CD4-positive, alpha-beta T cell treated with Interleukin-12 subunit alpha and Interleukin-12 subunit beta, for 1 hour (primary cell): ENCODE measurements at places on chromosomes 3 and 15.

DNA sequence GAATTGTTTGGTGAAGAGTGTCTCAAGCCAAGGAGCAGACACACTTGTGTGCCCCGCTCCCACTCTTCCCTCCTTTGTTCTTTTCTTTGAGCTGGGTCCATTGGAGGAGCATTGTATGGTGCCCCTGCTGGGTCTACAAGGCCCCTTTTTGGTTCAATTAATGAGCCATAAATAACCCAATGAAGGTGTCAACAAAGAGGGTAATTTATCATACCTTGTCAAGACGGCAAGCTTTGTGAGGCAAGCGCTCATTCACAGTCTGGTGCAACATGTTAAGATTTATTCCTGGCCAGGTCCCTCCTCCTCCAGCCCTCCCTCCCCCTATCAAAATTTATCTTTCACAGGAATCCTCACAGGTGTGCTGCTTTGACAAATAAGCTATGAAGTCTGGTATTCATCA, 300.1 kb downstream of the RORA start:
- DNase-seq = no peak

DNA sequence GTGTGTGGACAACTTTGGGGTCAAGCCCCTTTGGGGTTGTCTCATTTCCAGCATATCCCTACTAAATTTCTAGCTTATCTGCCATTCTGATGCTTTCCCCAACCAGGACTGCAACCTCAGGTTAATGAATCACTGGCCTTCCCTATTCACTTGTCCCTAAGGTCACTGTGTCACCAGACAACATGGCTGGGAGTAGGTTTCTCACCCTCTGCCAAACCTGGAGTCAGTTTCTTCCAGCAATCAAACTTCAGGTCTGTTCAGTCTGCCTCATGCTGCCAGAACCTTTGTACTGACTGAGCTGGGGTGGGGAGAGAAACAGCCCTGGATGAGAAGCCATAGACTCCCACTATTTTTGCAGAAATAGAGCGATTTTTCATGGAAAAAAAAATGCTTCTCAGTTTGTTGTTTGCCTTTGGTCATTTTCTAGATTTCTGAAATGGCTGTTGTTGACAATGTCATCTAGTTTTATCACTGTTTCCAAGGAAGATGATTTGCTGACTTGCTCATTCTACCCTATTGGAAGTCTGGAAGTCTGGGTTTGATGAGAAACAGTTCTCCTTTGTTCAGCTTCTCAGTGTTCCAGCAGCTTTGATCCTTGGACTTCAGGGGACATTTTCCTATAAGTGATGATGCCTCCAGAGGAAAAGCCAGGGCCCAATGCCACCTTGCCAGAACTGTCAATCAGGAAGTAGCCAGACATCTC, 74.8 kb upstream of the IL12A start:
- no peak for DNase-seq

DNA sequence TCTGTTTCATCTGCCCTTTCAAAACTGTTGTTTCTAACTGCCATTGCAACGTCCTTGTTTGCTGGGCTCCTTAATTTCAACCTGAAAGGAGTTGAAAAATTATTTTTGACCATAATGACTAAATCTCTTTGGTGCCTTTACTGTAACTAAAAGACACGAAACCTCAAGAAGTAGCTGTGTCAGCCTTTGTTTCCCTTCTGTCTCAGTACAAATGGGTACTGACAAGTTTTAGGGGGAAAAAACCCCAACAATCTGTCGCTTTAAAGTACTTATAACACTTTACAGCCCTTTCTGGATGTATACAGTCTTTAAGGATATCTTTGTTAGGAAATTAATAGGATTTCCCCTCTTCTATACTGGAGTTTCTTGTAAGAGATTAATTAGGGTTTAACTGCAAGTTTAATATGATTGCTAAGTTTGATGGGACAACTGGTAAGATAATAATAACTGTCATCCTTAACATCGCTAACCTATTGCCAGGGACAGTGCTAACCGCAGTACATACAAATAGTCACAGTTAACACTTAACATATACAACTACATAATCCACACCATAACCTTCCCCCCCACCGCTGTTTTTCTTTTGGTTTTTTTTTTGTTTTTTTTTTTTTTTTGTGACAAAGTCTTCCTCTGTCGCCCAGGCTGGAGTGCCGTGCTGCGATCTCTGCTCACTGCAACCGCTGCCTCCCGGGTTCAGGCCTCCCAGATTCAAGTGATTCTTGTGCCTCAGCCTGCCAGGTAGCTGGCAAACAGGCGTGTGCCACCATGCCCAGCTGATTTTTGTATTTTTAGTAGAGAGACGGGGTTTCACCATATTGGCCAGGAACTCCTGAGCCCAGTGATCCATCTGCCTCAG, 1.7 kb downstream of the GXYLT2 start:
- no peak for DNase-seq

- DNase-seq = no peak
These were observed 67.8 kb downstream of the OPA1 start for GRCh38 chr3:193660698-193661411.

DNA sequence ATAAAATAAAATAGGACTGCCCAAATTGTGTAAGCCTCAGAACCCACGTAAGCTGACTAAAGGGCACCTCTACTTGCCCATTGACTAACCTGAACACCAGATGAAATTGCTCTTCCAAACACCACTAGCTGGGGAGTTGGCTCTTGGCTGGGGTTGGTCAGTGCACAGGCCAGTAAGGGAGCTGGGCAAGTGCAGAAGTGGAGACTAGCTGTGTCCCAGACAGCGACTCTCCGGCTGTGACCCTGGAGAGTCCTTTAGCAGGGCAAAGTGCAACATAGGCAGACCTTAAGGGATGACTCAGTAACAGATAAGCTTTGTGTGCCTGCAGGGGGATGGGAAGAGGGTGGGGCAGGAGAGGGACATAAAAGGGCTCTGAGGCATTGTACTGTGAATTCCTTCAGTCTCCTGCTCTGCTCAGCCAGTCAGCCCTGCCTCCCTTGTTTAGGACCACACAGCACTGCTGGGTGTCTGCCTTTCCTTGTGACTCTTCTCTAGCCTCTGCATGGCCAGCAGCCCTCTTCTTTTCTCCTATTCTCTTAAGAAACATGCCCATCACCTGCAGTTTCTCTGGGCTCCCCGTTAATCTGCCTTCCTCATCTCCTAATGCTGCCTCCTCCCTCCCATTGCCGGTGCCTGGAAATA, 13.2 kb downstream of the NR1I2 start:
- DNase-seq = no peak

DNA sequence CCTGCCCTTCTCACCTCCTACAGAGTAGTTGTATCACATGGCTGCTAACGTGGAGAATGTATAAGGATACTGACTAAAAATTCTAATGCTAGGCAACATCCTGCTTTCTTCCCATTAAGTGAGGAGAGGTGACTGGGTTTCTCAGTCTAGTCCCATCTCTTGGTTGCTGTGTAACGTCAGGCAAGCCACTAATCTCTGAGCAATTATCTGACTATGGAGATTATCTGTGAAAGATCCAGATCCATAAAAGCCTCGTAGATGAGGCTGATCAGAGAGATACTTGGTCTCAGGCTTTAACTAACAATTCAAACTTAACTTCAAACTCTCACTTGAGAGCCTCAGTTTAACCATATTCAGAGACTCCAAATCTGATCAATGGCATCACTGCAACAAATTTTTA, 4.7 kb upstream of the RPS17 start:
- no peak for DNase-seq

DNA sequence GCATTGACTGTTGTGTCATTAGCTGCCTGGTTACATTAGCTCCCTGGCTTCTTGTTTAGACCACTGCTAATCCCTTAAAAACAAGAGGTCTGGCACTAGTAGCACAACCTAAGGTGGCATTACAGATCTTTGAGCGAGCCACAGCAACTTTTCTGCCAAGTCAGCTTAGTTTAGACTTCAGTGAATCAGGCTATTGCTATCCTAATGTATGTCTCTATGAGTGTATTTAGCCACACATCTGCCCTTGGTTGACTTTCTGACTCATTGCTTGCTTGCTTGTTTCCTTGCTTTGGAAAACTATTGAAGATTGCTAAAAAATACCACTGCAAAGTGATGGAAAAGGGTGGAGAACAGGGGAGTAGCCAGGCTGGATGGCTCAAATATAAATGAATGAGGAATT, 50.2 kb downstream of the CHP1 start:
- DNase-seq = no peak

GRCh38 chr3:188282871-188283270, 128.9 kb downstream of the LPP start:
- DNase-seq = no peak

- no peak for DNase-seq
These were observed 57.2 kb upstream of the CACNA2D3 start for GRCh38 chr3:54065140-54065539.

DNA sequence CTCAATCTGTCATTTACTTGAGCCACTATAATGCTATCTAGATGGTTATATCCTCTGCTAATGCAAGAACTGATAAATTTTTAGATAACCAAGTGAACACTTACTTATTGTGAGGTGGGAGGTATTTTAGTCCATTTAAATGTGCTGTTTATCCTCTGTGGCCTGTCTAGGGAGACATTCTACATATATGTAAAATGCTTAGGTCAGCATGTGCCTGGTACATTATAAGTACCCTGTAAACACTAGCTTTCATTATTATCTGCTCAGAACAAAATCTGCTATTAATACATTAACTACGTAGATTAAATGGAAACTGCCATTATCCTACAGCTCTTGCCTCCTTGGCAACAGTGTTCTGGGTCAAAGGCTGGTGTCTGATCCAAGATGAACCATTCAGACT, 41.8 kb upstream of the MAPKBP1 start:
- no peak for DNase-seq

DNA sequence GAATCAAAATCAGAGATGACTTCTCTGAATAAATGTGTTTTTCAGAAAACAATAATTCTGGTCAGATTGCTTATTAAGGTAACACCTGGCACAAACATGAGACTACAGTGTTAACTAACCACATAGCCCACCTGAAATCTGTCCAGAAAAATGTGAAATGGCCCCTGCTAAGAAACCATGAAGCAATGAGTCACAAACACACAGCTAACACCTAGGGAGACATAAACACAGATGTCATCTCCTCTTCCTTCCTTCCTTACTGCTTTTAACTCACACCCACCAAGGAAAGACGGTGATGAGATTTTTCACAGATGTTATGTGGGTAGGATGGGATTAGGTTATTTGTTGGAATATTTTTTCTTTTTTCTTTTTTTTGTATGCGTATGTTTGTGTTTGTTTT, 315.0 kb upstream of the STAC start:
- DNase-seq = no peak

- DNase-seq = no peak
These were observed 414.0 kb upstream of the ZNF717 start for GRCh38 chr3:76199382-76199781.

DNA sequence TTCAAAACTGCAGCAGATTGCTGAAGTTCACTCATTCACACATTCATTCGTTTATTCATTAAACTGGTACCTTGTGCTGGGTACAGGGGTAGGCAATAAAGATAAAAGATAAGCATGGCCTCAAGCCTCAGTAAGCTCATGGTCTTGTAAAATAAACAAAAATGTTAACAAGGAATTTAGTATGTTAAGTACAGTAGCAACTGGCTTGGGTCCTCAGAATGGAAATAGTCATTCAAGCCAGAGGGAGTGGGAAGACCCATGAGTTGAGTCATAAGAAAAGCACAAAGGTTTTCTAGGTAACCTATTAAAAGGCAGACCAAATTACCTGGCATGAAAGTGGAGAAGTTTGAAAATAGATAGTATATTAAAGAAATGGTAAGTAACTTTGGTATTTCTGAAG, 163.3 kb downstream of the CDIN1 start:
- DNase-seq = no peak

GRCh38 chr3:38549082-38549481, 52.9 kb downstream of the EXOG start:
- no peak for DNase-seq

DNA sequence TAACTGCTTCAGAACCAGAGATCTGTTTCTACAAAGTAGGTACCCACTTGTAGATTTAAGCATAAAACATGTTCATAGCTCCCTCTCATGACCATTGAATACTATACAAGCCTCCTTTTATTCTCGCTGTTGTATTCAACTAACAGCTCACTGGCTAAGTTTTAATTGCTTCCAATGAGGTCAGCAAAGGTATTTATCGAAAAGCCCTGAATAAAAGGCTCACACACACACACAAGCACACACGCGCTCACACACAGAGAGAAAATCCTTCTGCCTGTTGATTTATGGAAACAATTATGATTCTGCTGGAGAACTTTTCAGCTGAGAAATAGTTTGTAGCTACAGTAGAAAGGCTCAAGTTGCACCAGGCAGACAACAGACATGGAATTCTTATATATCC, at the start of gene FGF7:
TSS of gene FGF7 (plus strand) at position 222 of the 400 bp plus-strand sequence. CDS start 1,056 bp downstream, outside the sequence.
- no peak for DNase-seq

GRCh38 chr15:31806106-31806505, 224.2 kb upstream of the CHRNA7 start:
- no peak for DNase-seq

- no peak for DNase-seq
These were observed 12.8 kb upstream of the ARRDC4 start for GRCh38 chr15:97947465-97948260.

GRCh38 chr3:2512881-2513280, 414.2 kb downstream of the CNTN4 start:
- DNase-seq = no peak

DNA sequence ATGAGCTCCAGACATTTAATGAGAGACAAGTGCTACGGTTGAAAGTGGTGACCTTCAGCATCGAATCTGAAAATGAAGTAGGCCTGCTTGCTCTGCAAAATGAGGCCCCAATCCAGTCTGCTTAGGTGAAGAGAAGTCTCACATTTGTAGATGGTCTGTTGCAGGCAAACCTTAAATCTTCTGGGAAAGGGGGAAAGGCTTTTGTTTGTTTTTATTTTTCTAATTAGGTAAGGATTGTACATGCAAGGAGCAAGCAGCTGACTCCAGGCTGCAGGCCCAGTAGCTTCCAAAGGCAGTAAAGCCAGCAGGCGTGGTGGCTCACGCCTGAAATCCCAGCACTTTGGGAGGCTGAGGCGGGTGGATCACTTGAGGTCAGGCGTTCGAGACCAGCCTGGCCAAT, 74.3 kb downstream of the HMG20A start:
- no peak for DNase-seq

DNA sequence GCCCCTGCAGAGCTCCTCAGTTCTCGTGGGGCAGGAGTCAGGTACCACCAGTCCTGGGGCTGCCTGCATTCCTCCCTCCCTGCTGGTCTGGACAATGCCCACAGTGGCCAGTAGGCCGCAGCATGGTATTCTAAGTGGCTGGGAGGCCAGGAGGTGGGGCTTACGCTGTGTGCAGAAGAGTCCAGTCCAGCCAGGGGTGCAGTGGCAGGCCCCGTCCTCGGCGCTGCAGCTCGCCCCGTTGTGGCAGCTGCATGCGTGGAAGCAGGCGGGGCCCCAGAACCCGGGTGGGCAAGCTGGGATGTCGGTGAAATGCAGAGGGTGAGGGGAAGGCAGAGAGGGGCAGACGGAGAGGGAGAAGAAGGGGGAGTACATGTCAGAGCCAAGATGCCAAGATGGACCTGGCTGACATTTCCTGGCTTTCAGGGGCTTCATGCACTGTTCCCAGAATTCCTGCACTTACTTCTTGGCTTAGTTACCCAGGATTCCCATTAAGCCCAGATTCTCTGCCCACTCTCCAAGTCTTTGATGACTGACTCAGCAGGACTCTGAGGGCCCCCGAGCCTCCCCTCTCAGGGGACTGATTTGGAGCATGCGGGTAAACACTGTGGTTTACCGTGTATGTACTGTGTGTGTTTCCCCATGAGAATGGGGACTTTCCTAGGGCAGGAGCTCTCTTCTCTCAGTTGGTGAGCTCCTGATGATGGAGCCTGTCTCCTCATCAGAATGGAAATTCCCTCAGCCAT, 47.5 kb downstream of the RAB11A start:
- peak; percentile 13 for DNase-seq

GRCh38 chr15:101149864-101150722, 101.8 kb downstream of the CHSY1 start:
- DNase-seq = no peak
